Right ventricle myocardium superior (tissue), 1 donor: ENCODE measurements at places on chromosomes 7 and 10.
A peak's percentile ranks its signal among the peaks of the same experiment; 100 is the strongest.

DNA sequence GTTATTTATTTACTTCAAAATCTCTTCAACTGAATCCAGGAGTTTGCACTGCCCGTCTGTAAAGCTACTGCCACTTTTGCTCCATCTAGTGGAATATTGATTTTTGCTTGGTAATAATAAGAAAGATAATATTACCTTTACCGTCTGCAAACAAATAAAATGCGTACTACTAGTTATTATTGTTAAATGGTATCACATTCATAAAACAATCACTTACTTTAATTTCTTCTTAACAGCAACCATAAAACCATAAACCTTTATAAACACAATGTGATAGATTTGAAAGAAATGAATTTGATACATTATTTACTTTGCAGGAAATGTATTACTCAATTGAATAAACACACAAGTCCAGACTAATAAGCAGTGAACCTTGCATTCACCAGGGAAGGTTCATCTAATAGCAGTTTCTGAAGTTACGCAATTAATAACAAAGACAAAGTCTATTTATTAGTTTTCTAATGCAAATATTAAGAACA lies 6.4 kb downstream of the AGMO start:
- DNase-seq = no peak

GRCh38 chr7:105637755-105638154 lies 56.5 kb upstream of the EFCAB10 start:
- no peak for DNase-seq

DNA sequence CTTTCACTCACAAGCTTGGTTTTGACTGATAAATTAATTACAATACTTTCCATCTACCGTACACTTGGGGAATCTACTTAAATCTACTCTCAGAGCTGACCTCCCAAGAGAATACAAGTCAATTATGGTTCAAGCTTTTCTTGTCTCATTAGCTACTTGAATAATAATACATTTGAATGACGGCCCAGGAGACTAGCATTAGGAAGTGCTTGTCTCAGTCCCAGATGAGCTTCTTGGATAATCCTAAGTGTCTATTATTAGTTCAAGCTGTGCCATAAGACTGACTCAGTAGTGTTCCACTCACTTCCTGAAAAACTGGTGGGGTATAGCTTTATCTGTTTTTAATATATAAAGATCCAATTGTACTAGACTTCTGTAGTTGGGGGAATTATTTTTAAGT lies 100.2 kb downstream of the GNAT3 start:
- no peak for DNase-seq

DNA sequence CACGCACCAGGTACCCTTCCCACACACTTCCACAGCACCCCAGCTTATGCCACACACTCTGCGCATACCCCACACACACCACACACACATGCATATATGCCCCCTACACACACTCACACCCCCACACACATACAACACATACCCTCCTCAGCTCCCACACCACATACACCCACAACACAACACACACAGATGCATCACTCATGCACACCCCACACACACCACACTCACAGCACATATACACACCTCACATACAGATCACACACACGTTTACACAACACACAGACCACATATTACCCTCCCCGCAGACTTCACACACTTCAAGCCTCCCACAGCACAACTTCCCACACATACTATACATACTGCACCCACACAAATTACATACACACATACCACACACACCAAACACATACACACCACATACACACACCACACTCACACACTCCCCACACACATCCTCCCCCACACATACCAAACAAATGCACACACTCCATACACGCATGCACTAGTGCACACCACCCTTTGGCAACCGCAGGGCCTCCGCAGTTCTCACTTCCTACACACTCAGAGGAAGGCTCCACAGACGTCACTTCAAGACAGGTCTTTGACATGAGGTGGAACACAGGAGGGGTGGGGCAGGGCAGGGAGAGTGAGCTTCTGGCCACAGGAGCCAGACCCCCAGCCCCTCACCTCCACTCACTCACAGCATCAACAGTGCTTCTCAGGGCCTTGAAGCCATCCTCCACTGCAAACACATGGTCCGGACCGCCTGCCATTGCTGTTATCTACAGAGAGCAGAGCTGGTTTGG lies 18.5 kb upstream of the ANTXRL start:
- no peak for DNase-seq

DNA sequence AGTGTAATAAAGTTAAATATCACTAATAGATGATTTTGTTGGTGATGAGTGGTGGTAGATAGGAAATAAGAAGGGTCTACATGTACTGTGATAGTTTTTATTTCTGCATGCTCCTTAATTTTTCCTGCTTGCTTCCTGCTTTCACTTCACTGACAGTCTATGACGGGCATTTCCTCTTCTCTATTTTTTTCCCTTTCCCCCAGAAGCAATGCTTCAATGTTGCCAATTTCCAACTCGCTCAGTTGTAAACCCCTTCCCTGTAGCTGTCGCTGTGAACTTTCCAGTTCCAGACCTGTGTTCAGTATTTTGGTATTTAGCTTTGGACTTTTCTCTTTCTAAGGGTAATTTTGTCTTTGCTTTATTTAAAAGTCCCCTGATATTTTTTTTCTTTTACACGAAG lies 123.5 kb upstream of the AGR3 start:
- DNase-seq = no peak

DNA sequence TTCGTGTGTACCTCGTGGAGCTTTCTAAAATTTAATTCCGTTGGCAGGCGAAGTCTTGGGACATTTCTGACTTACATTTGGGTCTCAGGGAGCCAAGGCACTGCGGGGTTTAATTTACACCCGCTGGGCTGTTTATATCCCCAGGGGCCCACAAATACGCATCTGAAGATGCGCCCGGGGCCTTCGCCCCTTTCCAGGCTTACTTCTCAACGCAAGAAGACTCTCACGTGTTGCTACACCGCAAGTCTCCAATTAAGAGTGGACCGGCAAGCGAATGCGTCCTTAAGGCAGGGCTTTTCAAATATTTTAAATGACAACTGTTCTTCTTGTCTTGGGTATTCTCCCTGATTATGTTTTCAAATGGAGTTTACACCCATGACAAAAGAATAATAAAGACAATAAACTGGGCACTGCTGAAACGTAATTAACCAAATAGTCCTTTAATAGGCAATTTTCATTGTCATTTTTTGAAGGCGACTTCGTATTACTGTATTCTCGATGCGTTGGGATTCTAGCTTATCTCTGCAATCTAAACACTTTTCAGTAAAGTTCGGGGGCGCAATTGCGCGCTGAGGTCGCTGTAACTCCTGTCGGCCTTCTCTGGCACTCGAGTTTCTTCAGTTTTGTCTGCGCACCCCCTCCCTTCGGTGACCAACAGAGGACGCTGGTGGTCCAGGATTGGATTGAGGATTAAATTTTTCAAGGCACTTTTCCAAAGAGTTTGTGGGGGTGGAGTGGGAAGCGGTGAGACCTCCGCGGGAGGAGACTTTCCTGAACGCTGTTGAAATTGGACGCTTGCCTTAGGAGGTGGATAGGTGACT lies 837 bp upstream of the IGFBP3 start:
- DNase-seq = peak; percentile 66

- no peak for DNase-seq
Measured at GRCh38 chr10:129808092-129808983, 155.7 kb downstream of the EBF3 start.

- no peak for DNase-seq
Measured at GRCh38 chr7:55733241-55734140, 129.1 kb downstream of the SEPTIN14 start.

- DNase-seq = no peak
Measured at GRCh38 chr10:68171539-68172080, 60.3 kb downstream of the ATOH7 start.
